ENCODE measurements at places on chromosomes 12 and 14.
A peak's percentile ranks its signal among the peaks of the same experiment; 100 is the strongest.

DNA sequence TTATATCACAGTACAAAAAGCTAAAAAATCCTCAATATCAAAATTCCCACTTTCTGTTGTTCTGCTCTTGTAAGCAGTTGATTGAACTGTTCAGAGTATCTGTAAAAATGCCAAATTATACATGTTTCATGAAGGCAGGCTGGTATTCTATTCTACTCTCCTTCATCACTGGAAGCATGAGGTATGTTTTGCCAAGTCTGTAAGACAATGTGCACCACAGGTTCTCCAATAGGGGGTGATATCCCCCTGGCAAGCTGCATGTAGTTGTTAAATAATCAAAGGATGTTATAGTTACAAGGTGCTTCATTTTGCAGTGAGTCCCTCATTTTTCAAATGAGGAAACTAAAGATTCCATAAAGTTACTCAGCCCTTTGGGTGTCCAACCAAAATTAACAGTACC, 15.1 kb upstream of the NEK9 start:
- DNase-seq: no peak

GRCh38 chr14:95516554-95517181, at the start of gene SYNE3:
TSS of gene SYNE3 (minus strand) at chr14:95516650. CDS start at chr14:95475821, 40,829 bp downstream.
- DNase-seq: peak; percentile 90

- DNase-seq: no peak
Observed at GRCh38 chr12:8841778-8842177, 19.4 kb downstream of the A2ML1 start.

- no peak for DNase-seq
Observed at GRCh38 chr12:115398311-115398781, 714.4 kb upstream of the TBX3 start.

GRCh38 chr12:33438851-33439586, 600 bp downstream of the SYT10 start:
- peak; percentile 37 for DNase-seq

DNA sequence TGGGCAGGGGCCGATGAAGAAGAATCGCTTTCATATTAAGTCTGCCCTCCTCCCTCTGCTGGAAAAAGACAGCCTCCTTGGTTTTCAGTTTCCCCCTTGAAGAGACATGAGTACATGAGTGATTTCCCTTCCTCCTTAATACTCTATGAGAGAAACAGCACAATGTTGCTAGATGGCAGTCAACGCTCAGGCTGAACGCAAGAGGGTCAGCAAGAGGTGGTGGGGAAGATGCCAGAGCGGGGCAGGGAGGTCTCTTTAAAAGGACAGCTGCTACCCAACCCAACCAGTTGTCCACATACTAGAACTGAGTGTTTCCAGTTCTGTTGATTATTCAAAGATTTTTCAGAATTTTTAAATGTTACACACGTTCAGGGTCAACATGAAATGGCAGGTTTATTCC, 22.8 kb downstream of the CRACR2A start:
- no peak for DNase-seq

- DNase-seq: no peak
Observed at GRCh38 chr14:93772263-93772662, 16.0 kb downstream of the PRIMA1 start.

- peak; percentile 21 for DNase-seq
Observed at GRCh38 chr14:104940526-104941150, 16.0 kb downstream of the PLD4 start.

GRCh38 chr12:29794862-29795261, 11.1 kb upstream of the TMTC1 start:
- DNase-seq: no peak

- peak; percentile 9 for DNase-seq
Observed at GRCh38 chr14:95072310-95072905, 84.9 kb downstream of the DICER1 start.

All from GM13976 (cell line).